ENCODE measurements at places on chromosomes 12 and 14.
A peak's percentile ranks its signal among the peaks of the same experiment; 100 is the strongest.

DNA sequence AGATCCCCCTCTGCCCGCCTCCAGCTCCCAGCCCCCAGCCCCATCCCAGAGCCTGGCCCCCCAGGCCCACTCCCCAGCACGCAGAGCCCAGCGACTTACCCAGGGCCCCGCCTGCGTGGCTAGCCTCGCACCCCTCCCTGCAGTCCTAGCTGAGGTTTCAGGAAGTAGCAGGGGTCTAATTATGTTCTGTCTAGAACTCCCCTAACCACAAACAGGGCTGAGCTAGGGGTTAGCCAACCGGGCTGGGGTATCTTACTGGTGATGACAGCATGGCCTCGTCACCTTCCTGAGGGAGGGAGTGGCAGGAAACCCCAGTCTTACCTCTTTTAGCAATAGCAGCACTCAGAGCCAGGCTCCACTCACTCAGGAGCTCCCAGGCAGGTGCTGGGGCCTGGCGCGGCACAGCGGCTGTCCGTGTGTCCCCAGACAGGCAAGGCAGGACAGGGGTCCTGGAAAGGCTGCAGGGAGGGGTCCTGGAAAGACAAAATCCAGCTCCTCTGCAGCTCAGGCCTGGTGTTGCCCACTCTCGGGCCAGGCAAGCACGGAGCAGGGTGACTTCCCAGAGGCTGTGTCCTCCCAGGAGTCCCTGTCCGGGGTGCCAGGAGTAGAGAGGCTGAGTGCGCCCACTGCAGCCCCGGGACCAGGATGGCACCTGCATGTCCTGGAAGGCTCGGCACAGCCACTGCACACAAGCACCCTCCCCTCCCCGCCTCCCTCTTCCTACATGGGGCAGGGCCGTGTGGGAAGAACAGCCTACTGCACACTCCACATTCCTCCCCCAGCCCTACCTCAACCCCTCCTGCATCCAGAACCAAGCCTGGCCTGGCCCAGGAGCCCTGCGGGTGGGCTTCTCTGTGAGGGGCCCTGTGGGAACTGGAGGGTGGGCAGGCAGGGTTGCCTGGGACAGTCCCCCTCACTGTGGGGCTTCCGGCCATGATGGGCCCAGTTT, at the start of gene GPR132:
Gene GPR132 (minus strand): TSS at position 151 of the 949 bp plus-strand sequence. CDS start 10,010 bp downstream, outside the sequence.
- peak; percentile 83 for DNase-seq

- no peak for DNase-seq
Observed at GRCh38 chr14:60965402-60965801, 15.5 kb downstream of the TRMT5 start.

DNA sequence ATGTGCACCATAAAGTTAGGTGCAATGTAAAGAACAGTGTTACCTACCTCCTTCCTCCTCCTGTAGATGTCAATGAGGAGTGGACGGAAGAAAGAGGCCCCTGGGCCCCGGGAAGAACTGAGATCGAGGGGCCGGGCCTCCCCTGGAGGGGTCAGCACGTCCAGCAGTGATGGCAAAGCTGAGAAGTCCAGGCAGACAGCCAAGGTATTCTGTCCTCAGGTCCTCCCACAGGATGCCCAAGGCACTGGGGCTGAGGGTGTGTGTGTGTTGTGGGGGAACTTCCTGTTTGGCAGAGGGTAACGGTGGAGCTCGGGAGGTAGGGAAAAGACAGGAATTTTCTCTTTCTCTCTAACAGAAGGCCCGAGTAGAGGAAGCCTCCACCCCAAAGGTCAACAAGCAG, 6.4 kb downstream of the ATN1 start:
- no peak for DNase-seq

DNA sequence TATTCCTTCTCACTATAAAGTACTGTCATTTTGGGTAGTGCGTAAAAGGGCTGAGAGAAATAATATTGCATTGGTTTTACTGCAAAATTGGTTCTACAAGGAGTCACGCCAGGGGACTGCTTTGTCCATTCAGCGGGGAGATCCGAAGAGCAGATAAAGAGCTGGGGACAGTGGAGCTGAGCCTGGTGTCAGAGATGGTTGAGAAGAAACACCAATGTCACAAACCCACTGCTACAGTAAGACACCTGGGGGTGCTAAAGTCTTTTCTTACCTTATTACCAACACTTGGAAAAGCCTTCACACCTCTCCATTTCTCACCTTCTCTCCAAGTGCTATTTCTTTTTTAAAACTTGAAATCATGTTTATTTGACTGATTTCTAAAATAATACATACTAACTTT, 14.1 kb downstream of the IL31 start:
- DNase-seq = no peak

GRCh38 chr12:60666895-60667294, 1071.1 kb downstream of the SLC16A7 start:
- DNase-seq = no peak

DNA sequence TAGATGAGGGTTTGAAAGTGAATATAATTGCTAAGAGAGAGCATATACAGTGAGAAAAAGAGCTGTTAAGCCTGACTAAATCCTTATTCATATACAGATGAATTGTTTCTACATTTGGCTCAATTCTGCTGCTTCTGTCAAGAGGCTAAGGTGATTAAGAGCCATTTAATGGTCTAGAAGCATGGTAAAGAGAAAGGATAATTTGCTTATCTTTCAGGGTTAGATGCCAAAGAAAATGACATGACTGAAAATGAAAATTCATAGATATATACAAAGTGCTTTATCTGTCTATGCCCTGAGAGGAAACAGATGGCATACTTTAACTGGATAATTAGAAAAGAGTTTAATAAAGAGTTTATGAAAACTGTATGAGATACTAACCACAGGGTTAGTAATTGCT, 834.9 kb downstream of the SLC6A15 start:
- no peak for DNase-seq

- DNase-seq = no peak
Observed at GRCh38 chr14:46381674-46382073, 269.9 kb downstream of the RPL10L start.

DNA sequence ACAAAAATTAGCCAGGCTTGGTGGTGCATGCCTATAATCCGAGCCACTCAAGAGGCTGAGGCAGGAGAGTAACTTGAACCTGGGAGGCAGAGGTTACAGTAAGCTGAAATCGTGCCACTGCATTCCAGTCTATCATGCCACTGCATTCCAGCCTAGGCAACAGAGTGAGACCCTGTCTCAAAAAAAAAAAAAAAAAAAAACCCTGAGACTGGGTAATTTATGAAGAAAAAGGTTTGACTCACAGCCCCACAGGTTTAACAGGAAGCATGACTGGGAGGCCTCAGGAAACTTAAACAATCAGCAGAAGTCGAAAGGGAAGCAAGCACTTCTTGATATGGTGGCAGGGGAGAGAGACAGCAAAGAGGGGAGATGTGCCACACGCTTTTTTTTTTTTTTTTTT, 123.2 kb downstream of the GXYLT1 start:
- DNase-seq = no peak

DNA sequence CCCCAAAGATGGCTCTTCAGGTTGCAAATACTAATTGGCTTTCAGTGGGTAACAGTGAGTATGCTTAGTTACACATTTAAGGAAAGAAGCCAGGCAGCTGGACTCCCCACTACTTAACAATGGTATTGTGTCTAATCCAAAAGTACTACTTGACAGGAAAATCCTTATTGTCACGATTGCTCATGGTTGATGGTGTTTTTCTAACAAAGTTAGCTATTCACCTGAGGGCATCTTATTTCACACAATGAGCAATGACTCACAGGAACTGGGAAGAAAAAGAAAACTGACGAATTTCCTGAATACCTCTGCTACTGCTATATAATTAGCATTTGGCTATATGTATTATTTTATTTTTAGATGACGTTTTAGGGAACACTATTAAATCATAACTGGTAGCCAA, 33.4 kb upstream of the ALG10 start:
- DNase-seq = no peak

DNA sequence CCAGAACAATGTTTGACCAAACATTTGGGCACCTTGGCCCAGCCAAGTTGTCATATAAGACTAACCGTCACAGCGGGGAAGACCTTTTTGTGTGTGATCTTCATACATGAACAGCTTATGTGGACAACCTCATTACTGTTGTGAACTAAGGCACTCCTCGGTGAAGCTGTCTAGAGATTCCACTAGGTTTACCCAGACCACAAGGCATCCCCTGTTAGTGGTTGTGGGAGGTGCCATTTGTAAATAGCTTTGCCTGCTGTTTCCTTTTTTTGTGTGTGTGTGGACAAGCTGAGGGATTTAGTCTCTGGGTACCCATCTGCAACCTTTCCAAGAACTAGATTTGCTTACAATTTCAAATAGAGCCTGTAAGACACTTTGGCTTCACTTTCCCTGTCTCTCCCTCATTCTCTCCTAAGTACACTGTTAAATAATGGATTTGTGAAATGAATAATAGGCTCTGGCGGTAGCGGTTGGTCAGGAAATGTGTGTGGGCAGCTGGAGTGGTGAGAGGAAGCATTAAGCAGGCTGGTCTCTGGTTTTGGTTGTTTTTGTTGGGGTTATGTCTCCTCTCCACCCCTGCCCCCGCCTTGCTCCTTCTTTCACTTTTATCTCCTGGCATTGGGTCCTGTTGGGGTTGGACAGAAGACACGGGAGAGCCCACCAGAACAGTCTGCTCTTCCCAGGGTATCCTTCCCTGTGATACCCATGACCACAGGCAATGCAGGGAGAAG, 727.6 kb downstream of the VRK1 start:
- no peak for DNase-seq

DNA sequence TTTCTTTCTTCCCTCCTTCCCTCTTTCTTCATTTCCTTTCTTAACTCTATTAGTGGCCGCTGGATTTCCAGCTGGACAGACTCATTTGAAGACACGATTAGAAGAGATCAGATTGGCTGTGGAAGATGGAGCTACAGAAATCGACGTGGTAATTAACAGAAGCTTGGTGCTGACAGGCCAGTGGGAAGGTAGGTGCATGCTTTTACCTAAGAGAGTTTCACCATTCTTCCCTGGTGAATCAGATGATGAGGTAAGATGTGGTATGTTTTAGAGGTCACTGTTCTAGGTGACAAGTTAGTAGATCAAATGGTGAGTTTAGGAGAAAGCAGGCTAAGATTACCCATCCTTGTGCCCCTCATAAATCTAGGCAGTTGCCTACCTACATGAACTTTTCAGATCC, 51.6 kb downstream of the DERA start:
- DNase-seq = no peak

GRCh38 chr14:56115976-56116893, 2.0 kb upstream of the PELI2 start:
- no peak for DNase-seq

GRCh38 chr14:58598028-58598803, 39.5 kb upstream of the DACT1 start:
- DNase-seq = no peak

GRCh38 chr12:1500095-1500801, 94.1 kb downstream of the FBXL14 start:
- no peak for DNase-seq

GRCh38 chr12:54187075-54187474, 1.7 kb downstream of the SMUG1 start:
- DNase-seq = no peak

DNA sequence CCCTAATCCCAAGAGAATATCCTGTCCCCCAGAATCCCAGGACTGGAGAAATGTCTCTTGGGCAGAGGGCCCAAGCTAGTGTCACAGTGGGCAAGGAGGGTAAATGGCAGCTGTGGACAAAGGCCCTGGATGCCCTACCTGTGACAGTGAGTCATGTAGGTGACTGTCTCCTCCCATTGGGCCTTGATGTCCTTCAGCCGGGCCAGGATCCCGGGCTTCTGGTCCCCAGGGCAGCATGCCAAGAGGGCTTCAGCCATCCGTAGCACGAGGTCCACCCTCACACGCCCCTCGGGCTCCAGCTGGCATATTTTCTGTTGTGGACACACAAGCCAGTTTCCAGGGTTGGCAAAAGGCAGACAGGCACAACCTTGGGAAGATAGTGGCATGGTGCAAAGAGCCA, 48.8 kb downstream of the SYNE3 start:
- no peak for DNase-seq

DNA sequence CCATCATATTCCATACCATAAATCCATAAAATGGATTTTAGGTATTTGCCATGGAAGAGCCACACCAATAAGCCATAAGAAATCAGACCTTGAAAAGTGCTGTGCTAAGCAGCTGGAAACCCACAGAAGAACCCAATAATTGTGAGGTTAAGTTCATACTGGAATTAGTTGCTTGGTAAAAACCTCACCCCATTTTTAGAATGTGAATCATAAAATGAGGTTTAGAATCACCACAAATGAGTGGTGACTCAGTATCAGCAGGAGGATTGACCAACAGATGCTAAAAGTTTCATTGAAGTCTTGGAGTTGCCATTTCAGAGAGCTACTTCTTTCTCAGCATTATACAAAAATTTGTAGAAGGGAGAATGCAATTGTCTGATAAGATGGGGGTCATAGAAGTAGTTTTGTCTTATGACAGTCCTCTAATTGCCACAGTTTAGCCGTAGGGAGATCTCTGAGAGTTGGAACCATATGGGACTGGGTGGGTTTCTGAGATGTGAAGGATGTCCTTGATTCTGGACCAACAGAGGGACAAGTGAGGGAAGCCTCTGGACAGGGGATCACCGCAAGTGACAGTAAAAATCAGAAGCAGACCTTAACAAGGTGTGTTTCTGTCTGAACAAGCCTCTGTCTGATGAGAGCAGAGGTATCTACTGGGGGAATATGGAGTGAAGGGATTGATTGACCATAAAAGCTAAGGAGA, 1.4 kb upstream of the STON2 start:
- DNase-seq = no peak

GRCh38 chr12:109663795-109664194, 49.8 kb upstream of the FAM222A start:
- no peak for DNase-seq

- DNase-seq = no peak
Observed at GRCh38 chr12:122868471-122869177, 27.3 kb downstream of the VPS37B start.

DNA sequence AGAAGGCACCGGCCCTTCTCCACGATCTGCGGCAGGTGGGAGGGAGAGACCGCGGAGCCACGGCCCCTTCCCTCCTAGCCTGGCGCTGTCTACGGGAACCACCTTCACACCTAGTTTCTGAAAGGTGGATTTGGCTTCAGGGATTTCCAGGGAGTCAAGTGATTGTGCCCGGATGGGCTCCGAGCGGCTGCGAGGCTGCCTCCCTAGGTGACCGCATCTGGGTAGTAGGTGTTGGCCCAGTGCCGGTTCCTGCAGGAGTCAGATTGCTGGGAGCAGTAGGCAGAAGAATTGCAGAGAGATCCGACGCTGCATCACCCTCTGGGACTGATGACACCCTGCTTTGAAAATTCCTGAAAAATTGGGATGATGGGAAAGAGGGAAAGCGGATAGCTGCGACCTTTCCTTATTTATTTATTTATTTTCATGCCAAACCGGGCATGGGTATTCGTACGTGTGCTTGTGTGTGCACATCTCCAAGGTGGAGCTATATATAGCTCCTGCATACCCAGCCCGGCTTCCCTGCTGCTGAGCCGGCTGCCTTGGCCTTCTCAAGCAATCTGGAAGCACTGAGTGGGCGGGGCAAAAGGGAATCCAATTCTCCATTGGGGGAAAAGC, 1.1 kb downstream of the CNTN1 start:
- no peak for DNase-seq

Measured in activated CD4-positive, alpha-beta T cell treated with anti-CD3 and anti-CD28 coated beads for 1 hour (primary cell).